SW 1271 (cell line): ENCODE measurements at places on chromosomes 5 and 9.

- no peak for DNase-seq
These were observed 1440.8 kb upstream of the ACO1 start for GRCh38 chr9:30943446-30944224.

- no peak for DNase-seq
These were observed 42.7 kb upstream of the AKNA start for GRCh38 chr9:114430457-114430856.

- no peak for DNase-seq
These were observed 3.7 kb downstream of the CNTLN start for GRCh38 chr9:17138503-17138902.

GRCh38 chr5:31701642-31702299, 62.8 kb downstream of the PDZD2 start:
- no peak for DNase-seq

DNA sequence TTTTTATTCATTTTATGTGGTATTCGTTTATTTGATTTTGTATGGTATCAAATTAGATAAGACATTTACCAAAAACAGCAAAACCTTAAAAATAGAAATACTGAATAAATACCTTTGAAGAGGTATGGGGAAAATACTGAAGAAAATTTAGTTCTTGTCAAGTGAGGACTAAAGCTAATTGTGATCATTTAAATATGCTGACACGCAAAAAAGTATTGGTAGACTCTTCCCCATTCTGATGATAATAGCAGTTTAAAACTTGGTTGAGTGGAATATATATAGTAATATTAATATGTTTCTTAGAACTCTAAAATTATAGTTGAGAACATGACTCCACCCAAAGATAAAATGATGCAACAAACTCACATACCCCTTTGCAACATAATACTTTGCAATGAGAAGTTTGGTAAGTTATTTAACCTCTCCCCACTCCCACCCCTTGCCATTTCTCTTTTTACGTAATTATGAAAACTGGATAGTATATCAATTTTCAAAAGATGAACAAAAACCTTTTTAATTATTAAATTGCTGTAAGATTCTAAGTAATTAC, 30.1 kb upstream of the SNX24 start:
- no peak for DNase-seq

DNA sequence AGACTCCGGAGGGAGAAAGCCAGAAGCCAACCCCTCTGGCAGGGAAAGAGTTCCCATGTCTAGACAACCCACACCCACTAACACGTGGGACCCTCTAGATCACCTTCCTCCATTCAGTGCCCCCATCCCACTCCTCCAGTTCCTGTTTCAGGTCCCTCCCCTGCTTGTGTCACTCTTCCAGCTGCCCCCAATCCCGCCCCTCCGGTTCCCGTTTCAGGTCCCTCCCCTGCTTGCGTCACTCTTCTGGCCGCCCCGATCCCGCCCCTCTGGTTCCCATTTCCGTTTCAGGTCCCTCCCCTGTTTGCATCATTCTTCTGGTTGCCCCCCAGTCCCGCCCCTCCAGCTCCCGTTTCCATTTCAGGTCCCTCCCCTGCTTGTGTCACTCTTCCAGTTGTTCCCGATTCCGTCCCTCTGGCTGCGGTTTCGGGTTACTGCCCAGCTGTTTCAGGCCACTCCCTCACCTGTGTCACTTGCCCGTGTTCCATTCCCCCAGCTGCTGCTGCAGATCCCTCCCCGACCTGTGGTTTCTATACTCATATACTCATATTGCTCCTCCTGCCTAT, 64.8 kb upstream of the RANBP6 start:
- no peak for DNase-seq

GRCh38 chr5:178280631-178281030, 48.0 kb upstream of the PHYKPL start:
- DNase-seq: no peak

GRCh38 chr5:64707191-64707590, 16.9 kb downstream of the SHISAL2B start:
- no peak for DNase-seq

DNA sequence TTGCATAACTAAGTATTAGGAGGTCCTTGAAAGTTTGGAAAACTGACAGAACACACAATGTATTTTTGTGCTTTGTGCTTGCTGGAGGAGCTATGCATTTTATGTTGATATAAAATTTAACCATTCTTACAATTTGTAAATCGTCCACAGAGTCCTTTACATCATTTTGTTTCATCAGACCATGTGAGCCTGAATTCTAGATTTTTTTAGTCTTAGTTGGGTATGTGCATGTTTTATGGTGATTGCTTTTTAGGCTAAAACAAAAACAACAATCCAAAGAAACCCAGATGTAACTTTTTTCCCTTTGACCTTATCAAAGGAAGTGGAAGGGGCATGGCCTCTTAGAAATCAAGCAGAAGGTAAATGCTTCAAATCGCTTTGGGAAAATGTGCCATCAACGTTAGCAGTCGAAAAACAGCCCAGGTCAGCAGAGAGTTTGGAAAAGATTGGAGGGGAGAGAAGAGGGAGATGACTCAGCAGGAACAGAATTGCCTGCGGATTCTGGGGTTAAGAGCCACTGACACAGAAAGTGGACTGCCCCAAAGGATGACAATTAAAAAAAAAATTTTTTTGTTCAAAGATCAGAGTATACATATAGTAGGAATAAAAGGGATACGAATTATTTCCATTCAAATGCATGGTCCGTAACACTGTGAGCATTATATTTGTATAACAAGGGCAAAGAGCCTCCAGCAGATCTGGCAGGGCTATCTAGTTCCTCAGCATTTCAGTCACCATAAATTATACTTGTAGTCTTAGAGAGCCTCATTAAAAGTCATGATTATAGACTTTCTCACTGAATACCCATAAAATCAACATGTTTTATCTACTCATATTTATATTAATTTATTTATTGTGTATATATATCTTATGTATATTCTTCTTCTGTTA, 253.5 kb upstream of the HAPLN1 start:
- DNase-seq: no peak

DNA sequence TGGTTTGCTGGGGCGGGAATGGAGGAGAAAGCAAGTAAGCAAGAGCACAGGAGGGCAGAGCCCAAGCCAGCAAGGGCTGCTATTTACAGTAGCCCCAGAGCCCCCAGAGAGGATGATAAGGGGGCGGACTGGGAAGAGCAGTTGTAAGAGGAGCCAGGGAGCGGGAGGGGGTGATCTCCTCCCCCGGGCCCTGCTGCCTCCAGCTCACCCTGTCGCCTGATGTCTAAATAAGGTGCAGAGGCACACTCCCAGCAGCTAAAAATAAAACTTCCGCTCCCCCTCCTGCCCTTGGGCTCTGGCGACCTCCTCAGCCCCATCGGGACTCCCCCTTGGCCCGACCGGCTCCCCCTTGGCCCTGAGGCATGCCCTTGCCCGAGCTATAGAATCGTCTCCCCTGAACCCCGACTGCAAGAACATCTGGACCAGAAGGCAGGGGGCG, 14.4 kb upstream of the CCDC69 start:
- no peak for DNase-seq

DNA sequence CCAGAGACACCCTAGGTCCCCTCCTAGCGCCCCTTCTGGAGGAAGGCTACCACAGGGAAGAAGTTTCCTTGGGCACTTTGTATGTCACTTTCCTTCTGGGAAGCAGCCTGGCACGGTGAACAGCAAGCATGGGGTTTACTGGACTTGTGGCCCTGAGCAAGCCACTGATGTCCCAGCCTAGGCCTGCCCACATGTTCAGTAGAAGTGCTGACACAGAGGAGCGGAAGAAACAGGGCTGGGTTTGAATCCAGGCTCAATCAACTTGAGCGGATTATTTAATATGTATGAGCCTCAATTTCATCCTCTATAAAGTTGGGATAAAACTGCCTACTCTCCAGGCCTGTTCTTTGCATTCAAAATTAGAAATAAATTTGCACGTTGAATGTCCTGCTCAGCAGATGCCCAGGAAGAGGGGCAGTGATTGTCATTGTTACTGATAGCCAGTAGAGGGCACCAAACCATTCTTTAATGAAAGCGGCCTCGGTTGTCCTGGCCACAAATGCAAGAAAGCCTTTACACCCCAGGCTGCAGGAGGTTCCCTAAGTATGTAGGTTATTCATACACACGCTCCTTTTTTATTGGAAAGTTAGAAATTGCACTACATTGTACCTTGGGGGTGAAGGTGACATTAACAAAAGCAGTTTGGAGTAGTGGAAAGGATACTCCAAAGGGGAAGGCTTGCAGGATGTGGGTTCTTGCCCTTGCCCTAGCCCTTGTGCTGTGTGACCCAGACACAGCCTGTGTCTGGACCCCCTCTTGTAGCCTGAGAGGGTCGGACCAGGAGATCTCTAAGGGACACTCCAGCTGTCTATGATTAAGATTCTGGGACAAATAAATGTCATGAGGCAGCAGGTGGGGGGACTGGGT, 13.4 kb upstream of the XPA start:
- DNase-seq: peak; percentile 31

DNA sequence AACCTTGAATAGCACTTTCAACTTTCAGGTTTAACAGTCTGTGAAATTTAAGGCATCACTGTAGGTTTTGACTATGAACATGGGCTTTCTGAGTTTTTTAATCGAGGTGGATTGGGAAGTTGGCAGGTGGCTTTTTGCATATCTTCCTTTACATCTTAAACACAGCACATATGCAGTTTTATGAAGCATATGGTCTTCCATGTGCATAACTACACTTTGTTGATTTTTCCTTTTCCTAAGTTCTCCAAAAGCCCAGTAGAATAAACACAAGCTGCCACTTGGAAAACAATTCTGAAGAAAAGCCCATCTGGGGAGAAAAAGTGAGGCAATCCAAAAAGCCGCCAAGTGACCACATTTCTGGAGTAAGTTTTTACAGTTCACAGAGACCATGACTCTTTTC, 236.5 kb upstream of the IL12B start:
- DNase-seq: no peak
